ENCODE measurements at places on chromosomes 2 and 18.

- no peak for DNase-seq
Observed at GRCh38 chr2:135167273-135167672, 115.2 kb downstream of the RAB3GAP1 start.

DNA sequence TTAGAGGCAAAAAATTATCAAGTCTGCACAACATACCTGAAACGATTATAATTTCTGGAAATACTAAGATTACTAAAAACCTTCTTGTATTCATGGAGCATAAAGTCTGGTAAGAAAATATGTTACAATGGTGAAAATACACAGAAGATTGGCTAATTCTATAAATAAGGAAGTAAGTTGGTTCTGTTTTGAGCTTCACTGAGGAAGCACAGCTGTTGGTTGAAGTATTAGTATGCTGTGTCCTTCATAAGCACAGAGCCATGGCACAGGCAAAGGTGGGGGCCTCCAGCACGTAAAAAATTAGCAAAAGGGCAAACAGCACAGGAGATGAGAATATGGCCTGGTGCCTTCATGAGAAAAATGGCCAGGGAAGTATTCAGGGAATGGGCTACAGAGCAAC is 40.4 kb upstream of the ANKRD62 start:
- DNase-seq: no peak

DNA sequence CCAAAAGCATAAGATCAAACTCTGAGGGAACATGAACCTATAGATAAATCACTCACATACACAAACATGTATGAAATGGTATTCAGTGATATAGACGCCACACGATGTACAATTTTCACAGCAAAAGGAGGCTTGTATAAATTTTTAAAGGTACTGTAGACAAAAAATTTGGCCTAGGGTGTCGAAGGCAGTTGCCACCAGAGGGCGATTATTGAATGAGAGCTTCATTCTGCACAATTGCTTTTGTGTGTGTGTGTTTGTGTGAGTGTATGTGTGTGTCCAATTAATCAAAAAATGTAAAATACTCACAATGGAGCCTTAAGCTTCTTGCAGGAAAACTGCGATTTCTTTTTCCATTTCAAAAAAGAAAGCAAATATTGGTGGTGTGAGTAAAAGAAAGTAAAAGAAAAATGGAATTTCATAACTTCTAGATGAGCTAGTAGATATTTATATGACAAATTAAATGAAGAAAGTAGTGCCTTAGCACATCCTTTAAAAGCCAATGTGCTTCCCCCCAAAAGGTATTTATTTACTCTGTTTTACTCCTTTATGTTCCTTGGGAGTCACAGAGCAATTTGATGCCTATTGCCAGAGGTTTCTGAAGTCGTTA is 800.1 kb downstream of the SATB2 start:
- DNase-seq: peak; percentile 30

- DNase-seq: no peak
Observed at GRCh38 chr18:75409806-75410205, 17.7 kb downstream of the SMIM21 start.

GRCh38 chr2:117832905-117833613 is 18.6 kb downstream of the DDX18 start:
- DNase-seq: peak; percentile 38

GRCh38 chr2:204945376-204945775 is 400.1 kb downstream of the PARD3B start:
- no peak for DNase-seq

- peak; percentile 41 for DNase-seq
Observed at GRCh38 chr2:206198677-206199076, 39.0 kb downstream of the EEF1B2 start.

DNA sequence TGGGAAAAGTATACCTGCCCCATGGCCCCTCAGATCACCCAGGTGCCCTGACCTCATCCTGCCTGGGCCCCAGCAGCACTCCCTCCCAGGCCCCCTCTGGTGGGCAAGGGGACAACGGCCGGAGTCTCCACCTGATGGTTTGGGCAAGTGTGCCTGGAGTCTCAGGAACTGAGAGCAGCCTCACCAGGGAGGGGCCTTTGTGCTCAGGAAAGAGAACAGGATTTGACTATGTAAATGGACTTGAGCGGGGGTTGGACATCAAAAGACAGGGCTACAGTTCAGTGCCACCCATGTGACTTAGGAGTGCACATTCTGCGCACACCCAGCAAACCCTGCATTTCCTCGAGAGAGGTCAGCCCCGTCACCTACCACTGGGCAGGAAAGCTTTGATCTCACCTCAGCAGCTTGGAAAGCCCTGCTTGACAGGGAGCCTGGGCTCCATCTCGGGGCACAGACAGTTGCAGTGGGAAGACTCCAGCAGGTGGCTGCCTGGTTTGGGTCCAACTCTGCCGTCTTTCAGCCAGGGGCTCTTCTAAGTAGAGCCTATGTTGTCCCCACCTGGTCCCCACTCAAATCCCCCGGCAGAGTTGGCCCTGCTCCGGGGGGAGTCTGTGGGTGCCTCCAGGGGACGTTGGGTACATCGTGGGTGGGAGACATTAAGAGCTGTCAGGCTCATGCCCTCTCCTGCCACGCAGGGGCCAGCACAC is 3.3 kb downstream of the INPP5D start:
- DNase-seq: no peak

DNA sequence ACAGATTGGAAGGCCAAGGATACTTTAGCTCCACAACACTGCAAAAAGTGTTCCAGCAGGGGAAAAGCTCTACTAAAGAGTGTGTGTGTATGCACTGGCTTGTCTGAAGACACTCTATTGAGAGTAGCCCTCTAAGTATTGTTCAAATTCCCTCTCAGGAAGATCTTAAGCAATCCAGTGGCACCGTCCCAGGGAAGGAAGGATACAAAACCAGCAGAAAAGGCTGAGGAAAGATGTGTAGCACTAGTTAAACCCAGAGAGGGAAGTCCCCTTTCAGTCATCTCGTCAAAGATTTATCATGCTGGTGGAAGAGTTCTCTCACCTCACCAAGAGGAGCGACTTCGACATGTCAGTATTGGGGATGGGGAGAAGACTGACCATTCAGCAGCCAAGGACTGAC is 50.5 kb downstream of the DHRS9 start:
- no peak for DNase-seq

- no peak for DNase-seq
Observed at GRCh38 chr2:222242532-222242931, 56.3 kb downstream of the PAX3 start.

GRCh38 chr2:158091647-158092046 is 10.0 kb upstream of the UPP2 start:
- DNase-seq: no peak

DNA sequence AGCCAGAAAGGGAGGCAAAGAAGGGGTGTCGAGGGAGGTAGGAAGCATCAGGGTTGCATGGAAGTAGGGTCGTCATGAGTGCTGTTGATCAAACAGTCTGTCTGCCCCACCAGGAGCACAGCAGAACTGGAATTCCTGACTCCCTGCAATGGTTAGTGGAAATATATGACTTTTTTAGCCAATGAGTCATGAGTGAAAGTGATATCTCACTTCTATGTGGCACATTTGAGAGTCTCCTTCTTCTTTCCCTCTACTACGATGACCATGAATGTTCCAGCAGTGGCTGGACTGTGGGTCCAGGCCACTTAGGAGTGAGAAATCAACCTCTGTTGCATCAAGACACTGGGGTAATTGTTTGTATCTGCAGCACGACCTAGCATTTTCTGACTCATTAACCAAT is 199.5 kb downstream of the TTC32 start:
- DNase-seq: no peak

GRCh38 chr2:194725169-194725568 is 931.9 kb upstream of the SLC39A10 start:
- no peak for DNase-seq

DNA sequence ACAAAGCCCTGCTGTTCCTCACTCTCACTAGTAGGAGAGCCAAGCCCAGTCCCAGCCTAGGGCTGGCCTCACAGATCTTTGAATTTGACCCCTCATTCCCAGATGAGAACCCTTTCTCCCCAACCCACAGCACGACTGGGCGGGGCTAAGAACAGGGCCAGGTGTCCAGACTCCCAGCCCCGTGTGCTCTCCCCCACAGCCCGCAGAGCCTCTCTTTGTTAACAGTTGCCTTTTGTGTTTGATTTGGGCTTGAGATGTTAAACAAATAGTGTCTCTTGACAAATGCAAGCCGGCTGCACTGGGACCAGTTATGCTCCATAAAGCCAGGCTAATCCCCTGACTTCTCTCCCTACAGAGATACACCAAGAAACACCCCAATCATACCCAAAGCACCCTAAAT is 4.7 kb upstream of the KCNK3 start:
- DNase-seq: no peak

DNA sequence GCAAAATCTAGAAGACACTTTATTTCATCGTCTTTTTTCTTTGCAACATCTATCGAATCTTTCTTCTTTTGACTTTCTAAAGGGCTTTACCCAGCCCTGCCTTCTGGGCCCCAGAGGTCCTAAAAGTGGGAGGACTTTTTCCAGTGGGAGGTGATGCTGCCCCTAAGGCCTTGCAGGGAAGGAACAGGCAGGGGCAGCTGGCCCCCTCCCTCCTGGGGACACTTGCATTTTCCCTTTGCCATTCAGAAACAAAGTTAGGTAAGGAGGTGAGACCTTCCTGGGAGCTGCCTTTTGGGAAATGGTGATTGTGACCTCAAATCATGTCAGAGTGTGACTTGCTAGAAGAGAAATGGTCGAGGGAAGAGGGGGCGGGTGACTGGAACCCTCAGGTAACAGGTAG is 132.7 kb downstream of the GLI2 start:
- no peak for DNase-seq
